ENCODE measurements at places on chromosomes 11 and 22.

DNA sequence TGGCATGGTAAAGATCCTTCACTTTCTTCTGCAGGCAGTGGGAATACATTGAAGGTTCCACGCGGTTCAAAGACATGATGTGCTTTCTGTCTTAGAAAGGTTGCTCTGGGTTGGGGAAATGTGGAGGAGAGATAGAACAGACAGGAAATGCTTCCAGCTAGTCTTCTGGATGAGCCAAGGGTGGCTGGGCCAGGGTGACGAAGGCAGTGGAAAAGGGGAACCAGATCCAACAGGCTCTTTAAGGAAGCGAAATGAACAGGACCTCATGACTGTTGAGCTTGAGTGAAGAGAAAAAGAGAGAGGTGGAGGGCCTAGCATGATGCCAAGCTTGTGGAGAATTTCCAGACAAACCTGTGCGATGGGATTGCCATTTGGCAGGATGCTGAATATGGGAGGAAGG lies 56.4 kb upstream of the LMO1 start:
- DNase-seq, result no peak

GRCh38 chr11:134637091-134638015 lies 225.3 kb upstream of the B3GAT1 start:
- DNase-seq, result no peak

DNA sequence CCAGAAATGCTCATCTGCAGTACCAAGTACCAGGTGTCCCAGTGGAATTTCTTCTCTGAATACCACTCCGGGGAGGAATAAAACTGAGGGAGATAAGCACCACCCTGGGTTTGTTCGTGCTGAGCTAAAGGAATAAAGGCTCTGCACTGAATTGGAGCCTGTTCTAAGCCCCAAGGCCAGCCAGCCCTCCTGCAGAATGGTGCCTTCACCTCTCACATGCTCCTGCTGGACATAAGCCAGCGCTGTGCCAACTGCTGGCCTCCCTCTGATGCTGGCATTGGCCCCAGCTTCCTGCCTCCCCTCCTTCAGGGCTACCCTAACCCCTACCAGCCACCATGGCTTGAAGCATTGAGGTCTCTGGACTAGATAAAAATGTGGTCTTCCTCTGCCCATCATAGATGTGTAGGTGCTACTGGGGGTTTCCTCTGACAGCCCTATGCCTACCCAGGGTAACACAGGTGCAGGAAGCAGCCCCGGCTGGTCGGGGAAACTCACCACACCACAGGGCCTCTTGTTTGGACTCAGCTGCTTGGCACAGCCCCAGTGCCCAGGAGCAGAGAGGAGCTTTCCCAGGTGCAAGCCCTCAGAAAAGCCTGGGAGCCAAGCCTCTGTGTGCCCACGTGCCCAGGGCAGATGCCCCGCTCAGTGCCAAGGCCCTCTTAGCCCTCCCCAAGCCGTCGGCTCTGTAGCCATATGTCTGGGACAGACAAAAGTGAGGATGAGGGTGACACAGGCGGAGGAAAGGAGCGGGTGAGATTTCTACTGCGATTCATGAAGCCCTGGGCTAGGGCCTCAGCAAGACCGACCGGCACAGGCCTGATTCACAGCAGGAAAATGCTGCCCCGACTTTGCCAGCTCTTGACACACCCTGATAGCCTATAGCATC lies 34.1 kb upstream of the JAM3 start:
- no peak for DNase-seq

GRCh38 chr11:19821412-19821875 lies 108.8 kb downstream of the NAV2 start:
- no peak for DNase-seq

DNA sequence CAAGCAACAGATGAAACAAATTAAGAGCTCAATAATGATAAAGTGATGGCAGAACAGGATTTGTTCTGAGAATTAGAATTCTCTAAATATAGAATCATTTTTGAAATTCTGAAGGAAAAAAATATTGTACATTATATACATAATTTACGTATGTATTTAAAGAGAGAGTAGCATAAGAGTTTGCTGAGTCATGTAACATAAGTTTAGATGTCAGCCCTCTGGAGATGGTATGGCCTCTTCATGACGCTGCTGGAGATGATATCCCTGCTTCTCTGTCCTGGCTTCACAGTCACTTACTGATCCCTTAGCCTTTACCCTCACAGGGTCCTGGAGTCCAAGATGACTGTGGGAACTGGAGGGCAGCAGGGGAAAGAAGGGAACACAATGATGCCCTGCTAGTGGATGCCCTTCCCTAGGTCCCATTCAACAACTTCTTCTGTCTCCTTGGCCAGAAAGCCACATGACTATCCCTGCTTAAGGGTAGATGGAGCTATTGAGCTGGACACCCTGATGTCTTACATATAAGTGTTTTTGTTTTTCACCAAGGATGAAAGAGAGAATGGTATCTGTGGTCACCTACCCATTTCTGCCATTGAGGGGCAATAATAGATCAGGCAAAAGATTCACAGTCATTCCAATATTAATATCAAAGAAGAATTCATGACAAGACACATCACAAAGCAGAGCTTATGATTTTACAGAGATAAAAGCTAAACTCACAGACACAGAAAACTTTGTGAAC lies 753.1 kb downstream of the TBC1D22A start:
- no peak for DNase-seq

- no peak for DNase-seq
Observed at GRCh38 chr11:93063086-93063485, 93.6 kb downstream of the MTNR1B start.

DNA sequence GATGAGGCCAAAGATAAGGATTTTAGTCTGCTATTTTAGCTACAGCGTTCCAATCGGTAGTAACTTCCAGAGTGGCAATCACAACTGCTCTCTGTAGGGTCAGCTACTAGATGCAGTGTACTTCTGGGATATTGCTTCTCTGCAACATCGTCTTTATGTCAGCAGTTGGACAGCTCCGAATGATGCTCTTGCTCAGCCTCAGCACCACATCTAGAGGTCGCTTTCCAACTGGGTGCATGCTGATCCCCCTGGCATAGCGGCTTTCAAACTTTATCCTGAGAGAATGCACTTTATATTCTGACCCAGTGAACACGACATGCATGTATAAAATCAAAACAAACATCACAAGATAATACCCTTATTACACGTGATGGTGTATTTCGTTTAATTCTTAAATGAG lies 219.6 kb downstream of the C11orf87 start:
- DNase-seq, result no peak

- peak; percentile 30 for DNase-seq
Observed at GRCh38 chr22:23522623-23523251, 57.4 kb downstream of the IGLL1 start.

DNA sequence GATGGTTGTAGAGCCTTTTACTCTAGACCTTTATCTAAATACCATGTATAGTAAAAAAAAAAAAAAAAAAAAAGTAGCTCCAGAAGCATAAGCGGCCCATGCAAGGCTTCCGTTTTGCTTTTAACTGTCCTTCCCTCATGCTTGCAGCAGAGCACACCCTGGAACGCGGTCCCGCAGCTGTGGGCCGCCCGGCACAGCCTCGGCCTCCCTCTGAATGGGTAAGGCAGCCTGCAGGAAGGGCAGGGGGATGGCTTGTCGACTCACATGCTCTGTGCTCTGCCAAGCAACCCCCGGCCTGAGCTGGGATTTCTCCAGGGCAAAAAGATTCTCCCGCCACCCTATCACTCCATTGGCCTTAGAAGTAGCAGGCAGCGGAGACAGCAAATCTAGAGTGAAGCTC lies 101.4 kb upstream of the BID start:
- no peak for DNase-seq

DNA sequence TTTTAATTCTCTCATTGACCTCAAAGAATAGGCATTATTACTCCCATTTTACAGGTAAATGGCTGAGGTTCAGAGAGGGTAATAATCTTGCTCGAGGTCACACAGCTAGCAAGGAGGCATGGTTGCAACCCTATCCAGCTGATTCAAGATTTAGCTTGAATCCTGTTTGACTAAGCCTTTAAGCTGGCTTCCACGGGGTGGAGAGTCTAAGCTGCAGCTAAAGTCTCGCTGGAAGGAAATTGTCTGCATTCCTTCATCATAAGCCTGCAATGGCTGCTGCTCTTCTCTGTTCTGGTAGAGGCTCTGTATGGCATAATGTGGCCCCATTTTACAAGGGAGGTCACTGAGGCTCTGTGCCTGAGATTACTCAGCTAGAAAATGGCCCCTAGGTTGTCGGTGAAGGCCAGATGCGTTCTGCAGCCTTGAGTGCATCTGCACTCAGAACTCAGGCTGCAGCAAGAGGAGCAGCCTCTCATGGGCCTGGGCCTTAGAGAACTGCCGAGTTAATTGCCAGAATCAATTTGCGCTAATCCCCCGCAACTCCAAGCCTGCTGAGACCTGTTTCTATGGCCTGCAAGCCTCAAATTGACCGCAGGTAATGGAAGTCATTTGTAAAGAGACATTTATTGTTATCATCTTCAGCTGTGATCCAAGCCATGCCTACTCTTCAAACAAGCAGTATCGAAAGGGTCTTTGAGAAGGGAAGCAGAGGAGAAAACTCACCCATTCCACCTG lies 44.1 kb upstream of the SEZ6L start:
- no peak for DNase-seq

- DNase-seq, result no peak
Observed at GRCh38 chr11:66015454-66015881, 3.7 kb downstream of the CST6 start.

- no peak for DNase-seq
Observed at GRCh38 chr11:83663446-83663845, 377.3 kb upstream of the CCDC90B start.

GRCh38 chr22:28299309-28299708 lies 380.3 kb upstream of the PITPNB start:
- no peak for DNase-seq

DNA sequence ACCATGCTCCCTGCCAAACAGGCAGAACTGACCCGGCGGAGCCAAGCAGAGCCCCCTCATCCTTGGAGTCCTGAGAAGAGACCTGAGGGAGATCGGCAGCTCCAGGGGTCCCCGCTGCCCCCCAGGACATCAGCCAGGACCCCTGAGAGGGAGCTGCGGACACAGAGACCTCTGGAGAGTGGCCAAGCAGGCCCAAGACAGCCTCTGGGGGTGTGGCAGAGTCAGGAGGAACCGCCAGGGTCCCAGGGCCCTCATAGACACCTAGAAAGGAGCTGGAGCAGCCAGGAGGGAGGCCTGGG lies 37.5 kb downstream of the TRIOBP start:
- DNase-seq, result no peak

- no peak for DNase-seq
Observed at GRCh38 chr22:32574958-32575910, 100.6 kb downstream of the FBXO7 start.

GRCh38 chr11:13329670-13330356 lies 52.2 kb downstream of the BMAL1 start:
- no peak for DNase-seq

GRCh38 chr11:13777341-13777985 lies 109.0 kb downstream of the FAR1 start:
- DNase-seq, result no peak

DNA sequence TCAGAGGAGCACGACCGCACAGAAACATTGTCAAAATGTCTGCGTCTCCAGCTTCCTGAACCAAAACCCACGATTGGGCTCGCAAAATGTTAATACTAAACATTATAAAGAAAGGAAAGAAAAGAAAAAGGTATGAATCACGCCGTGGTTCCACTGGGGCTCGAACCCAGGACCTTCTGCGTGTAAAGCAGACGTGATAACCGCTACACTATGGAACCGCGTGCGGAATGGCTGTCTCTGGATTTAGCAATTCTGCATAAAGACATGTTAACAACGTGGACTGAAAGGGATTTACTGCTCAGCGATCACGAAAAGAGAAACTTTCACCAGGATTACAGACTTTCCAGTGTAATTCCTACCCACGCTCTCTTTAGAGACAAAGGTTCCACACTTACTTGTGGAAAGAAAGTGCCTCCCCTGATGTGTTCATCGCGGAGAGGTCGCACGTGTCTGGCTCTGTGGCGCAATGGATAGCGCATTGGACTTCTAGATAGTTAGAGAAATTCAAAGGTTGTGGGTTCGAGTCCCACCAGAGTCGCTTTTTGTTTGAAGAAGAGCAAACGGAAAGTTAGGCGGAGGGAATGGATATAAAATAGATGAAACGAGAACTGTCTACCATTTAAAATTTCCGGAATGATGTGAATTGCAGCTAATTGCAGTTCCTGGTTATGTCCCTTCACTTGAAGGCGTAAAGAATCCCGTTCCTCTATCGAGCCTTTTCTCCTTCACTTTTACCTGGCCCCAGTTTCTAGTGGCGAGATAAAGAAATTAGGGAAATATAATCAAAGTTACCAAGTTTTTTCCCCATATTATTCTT lies 39.7 kb downstream of the OR4D9 start:
- peak; percentile 90 for DNase-seq

GRCh38 chr11:118820412-118821357 lies 29.7 kb upstream of the DDX6 start:
- peak; percentile 16 for DNase-seq

Measured in tibial nerve (tissue), 4 donors.